T-helper 2 cell treated with Interferon-gamma antibody and Interleukin-4, amounts not matched to agents 100 ng/mL and 5 ng/mL, for 36 hours (primary cell): ENCODE measurements at places on chromosomes 5 and 9. TPM values are rescaled to one million over a fixed set of nuclear protein-coding genes. Genes with fewer than 3 reads are reported as not detected.

The NMUR2 gene
- total RNA-seq, result not detected in 2 replicates

The C9orf50 gene
- total RNA-seq, result not detected in 2 replicates

The MYMK gene
- not detected in 2 replicates for total RNA-seq

The CDO1 gene
- 0.09 and 0.23 TPM in 2 replicates for total RNA-seq

The LRRC70 gene
- 0.98 and 1.3 TPM in 2 replicates for total RNA-seq

The TYRP1 gene
- total RNA-seq, result not detected in 2 replicates

The LCN15 gene
- not detected in 2 replicates for total RNA-seq

The HTR4 gene
- total RNA-seq, result not detected in 2 replicates

The PCDHB10 gene
- total RNA-seq, result not detected in 2 replicates

The TCERG1 gene
- total RNA-seq, result 106 and 109 TPM in 2 replicates

The PCDHGA6 gene
- 0.57 and 0.70 TPM in 2 replicates for total RNA-seq

The INSYN2B gene
- total RNA-seq, result not detected in 2 replicates
